Activated CD8-positive, alpha-beta T cell treated with anti-CD3 and anti-CD28 coated beads for 36 hours (primary cell): ENCODE measurements at places on chromosomes 12 and 14.
A peak's percentile ranks its signal among the peaks of the same experiment; 100 is the strongest.

DNA sequence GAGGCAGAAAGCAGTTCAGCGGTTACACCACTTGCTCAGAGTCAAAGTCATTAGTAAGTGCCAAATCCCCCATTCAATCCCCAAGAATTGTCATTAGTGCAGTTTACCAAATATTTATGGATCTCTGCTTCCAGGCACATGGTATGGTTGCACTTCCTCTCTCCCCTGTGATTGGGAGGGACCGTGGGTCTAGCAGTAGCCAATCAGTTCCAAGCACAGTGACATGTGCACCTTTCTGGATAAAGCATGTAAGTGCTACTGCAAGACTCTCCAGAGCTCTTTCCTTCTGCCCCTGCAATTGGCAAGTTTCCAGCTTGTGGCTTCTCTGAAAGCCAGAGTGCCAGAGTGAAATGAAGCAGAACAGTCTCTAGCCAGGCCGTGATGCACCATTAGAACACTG lies 85.3 kb upstream of the FLRT2 start:
- no peak for DNase-seq

- no peak for DNase-seq
These were observed 65.1 kb upstream of the NCOR2 start for GRCh38 chr12:124632519-124632984.

- no peak for DNase-seq
These were observed 3.1 kb upstream of the GYS2 start for GRCh38 chr12:21607701-21608100.

DNA sequence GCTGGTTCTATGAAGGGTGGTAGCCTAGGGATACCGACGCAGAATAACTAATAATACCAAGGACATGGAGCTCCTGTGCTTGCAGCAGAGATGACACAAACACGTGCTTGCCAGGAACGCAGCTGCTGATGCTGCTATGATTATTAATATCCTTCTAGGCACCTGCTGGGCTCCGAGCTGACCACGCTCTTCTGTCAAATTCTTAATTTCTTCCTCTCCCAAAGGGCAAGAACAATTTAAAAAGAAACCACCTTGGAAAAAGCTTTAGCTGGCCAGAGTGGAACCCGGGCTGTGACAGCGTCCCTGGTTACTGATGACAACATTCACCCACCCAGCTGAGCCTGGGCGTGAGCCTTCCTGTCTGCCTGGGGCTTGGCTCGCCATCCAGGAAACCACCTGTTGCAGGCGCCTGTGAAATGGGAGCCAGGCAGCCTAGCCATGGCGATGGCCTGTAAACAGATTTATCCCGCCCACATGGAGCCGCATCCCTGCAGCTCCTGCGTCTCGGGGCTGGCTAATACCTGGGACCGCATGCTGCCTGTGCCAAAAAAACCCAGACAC lies 28.8 kb downstream of the CLMN start:
- DNase-seq: peak; percentile 20

GRCh38 chr12:104309446-104309993 lies 6.0 kb downstream of the EID3 start:
- no peak for DNase-seq

DNA sequence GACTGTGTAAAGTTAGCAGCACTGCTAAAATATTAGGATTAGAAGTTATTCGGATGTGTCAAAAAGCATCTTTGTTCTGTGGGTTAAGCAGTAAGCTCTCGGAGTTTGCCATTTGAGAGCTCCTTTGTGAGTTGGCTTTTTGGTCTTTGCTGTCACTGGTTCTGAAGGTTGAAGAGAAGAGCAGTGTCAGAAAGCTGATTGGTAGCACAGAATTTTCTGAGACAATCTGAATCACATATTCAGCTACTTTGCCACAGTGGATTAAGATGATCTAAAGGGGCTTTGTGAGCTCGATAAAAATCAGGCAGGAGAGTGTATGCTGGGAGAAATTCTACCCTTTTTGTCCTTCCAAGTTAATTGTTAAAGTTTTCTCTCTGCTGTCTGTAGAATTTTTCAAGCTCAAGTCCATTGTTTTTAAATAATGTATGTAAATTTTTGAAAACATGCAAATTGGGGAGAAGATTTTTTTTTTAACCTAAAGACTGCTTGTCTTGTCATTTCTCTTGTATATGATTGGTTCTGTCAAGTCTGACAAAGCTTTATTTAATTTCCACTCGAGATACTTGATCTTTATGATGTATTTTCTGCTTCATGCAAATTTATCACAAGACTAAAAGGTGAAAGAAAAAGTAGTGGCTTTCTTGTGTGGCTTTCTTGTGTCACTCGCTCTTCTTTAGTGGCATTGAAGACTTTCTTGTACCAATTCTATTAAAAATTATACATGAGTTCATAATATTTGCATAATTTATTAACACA lies 307.3 kb downstream of the EGLN3 start:
- no peak for DNase-seq

DNA sequence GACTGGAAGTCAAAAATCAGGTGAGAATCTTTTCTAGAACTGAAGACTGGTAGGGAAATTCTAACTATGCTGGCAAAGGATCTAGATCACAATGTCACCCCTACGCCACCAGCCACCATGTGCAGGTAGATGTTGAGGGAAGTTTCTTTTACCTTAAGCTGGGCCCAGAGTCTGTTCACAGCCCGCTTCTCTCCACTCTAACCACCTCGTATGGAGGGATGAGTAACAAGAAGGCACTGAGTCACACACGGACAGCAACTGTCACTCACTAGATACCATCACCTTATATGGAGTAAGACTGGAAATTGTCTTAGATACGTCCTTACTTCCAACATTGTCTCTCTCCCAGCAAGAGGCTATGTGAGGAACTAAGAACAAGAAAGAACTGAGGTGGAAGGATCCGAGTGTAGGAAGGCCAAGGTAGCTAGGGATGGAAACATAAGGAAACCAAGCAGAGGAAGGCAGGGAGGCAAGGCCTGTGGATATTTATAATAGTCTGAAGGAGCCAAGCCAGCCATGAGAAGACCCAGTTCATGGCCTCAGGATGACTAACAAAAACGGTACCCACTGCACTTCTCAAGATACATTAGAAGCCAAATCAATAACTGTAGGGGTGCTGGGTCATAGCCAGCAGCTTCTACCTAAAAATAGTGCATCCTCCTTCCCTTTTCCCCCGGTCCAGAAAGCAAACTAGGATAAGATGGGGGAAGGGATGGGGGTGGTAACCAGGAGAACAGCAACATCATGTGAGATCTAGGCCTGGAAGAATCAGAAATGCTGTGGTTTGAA lies 15.5 kb downstream of the REM2 start:
- peak; percentile 35 for DNase-seq

DNA sequence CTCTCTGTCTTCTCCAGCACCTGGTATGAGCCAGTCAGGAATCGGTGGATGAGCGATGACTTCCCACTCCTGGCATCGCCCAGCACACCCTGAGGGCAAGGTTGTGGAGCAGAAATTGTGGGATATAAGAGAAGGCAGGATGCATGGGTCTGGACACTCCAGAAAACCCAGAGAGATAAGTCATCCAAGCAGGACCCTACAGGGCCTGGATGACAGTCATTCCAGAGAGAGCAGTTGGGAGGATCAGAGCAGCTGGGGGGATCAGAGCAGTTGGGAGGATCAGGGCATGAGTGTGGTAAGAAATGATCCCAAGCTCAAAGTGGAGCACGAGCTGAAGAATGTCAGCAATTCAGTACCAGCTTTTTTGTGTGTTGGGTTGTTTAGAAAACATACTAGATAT lies 4.0 kb downstream of the AGAP2 start:
- DNase-seq: no peak

DNA sequence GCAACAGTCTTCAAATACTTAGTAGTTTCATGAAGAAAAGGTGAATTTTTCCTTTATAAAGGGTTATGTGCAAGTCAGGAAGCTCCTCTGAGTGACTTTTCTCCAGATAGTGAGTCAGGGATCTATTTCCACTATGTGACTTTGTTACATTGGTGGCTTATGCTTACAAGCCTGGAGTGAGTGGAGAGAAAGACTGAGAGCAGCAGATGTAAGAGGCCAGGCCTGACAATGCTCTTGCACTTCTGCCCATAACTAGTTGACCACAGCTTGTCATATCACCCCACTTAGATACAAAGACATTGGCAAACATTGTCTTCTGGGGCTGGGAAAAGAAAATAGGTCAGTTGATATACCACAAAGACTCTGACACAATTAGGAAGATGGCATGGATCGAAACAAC lies 236.5 kb downstream of the PDZRN4 start:
- DNase-seq: no peak

DNA sequence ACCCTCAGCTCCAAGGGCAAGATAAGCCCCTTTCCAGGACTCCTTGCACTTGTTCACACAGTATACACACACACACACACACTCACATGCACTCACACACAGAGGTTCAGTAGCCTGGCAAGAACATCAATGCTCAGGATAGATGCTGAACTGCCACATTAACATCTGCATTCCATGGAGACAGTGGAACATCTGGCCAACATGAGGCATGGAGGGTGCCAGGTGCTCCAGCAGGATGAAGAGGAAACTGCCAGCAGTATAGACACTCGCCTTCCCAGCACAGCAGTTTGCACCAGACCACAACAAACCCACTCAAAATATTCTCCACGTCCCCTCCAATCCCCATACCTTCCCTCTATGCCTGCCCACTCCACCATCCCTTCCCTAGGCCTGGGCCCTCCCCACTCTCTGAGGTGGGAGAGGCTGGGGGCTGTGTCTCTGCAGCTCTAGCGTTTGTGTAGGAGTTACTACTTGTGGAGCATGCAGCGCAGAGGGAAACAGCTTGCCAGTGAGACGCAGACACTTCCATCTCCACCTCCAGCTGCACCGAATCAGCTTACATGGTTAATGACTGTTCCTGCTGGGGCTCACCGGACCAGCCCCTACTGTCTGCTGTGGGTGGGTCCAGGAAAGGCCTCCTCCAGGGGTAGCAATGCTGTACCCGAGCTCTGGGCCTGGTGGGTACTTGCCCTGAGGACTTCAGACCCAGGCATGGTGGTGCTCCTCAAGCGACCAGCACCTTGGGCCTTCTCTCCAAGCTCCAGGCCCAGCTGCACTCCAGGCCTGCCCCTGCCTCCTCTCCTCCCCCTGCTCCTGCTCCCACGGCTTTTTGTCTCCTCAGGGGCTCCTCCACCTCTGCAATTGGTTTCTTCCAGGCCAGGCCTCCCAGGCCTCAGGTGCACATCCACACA lies 18.6 kb upstream of the PLEKHG3 start:
- no peak for DNase-seq

- DNase-seq: peak; percentile 50
These were observed 41.2 kb downstream of the DGLUCY start for GRCh38 chr14:91154851-91155625.

DNA sequence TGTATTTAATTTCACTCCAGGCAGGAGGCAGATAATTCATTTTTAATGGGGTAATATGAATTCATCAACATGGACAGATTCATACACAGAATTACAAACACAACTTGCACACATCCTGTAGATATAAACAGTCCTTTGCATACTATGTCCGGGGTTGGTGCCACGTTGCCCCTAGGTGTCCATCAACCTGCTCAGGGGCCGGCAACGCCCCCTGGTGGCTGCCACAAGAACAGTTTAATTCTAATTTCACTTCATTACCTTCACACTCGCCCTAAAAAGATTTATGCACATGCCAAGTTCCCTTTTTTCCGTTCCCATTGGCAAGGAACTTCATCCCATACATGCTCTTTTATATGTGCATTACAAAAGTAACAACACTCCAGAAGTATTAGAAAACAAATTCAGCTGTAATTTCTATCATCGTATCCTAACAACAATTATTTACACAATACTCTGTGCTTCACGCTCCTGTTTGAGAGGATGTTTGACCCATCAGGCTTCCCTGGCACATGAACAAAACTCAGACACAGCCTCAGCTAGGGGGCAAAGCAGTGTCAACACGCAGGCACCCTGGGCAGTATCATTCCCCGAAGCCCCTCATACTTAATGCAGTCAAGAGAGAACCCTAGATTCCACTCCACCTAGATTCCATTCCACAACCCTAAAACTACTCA lies 15.5 kb downstream of the MANSC1 start:
- DNase-seq: peak; percentile 77

- no peak for DNase-seq
These were observed 5.2 kb downstream of the TRAFD1 start for GRCh38 chr12:112130441-112130998.

- DNase-seq: peak; percentile 83
These were observed at the start of gene ARHGAP9 for GRCh38 chr12:57479376-57480115. Gene ARHGAP9, minus strand, starts transcription at chr12:57479866. Its CDS starts 460 bp downstream, at chr12:57479406.

- DNase-seq: no peak
These were observed 40.4 kb downstream of the P2RX4 start for GRCh38 chr12:121250359-121250758.

DNA sequence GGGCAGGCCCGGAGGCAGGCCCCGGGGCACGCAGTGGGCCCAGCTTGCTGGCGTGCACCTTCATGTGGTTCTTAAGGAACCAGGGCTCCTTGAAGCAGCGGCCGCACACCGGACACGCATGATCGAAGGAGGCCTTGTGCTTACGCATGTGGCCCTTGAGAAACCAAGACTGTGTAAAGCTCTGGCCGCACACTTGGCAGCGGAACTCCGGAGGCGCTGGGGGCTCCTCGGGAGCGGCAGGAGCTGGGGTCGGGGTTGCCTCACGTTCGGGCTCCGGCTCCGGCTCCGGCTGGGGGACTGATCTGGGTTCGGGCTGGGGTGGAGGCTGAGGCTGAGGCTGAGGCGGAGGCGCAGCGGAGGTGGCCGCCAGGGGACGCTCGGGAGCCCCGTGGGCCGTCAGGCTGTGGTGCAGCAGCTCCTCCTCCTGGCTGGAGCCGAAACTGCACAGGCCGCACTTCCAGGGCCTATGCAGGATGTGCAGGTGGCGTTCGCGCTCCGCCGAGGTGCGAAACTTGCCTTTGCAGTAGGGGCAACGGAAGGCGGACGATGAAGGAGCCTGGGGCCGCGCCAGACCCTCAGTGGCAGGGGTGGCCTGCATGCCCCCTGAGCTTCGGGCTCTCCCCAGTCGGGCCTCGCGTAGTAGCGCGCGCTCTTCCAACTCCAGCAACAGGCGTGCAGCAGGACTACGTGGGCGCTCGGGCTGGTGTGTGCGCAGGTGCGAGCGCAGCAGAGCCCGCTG lies 6.0 kb downstream of the ZNF219 start:
- peak; percentile 94 for DNase-seq

DNA sequence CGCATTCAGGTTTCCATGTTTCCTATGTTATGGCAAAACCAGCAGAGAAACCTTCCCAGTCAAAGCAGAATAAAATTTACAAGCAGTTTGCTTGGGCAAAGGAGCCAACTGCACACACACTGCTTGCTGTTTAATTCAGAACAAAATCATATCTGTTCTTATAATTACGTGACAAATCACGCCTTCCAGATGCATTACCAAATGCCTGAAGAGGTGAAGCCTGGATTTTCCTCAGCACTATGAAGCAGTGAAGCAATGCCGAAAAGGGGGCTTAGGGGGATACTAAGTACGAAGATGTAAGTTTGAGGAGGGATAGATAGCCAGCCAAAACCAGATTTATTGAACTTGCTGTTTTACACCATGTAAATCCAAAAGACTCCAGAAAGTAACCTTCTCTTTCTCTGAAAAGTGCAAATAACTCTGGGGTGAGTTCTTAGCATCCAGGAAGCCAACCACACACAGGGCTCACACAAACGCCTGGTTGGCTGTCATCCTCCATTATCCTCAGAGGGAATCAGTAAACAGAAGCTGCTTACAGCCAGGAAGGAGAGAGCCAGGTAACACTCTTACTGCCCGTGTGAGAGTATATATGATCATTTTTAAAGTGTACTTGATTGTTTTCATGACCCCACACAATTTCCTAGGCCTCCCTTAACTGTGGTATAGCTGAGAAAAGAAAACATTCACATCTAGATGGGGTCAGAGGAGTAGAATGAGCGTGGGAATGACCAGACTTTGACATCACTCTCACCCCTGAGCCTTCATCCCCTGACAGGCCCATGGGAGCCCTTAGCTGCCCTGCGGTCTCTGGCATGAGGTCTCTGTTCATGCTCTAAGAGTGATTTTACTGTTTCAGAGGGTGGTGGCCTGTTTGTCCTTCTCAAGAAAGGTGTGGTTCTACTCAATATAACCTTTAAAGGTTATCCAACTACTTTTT lies 442.5 kb downstream of the EGLN3 start:
- no peak for DNase-seq
